ENCODE measurements at places on chromosomes 1 and 21.

- no peak for DNase-seq
Observed at GRCh38 chr1:17287130-17287776, 20.7 kb upstream of the PADI4 start.

- DNase-seq, result no peak
Observed at GRCh38 chr1:25675729-25676476, 59.3 kb downstream of the MAN1C1 start.

DNA sequence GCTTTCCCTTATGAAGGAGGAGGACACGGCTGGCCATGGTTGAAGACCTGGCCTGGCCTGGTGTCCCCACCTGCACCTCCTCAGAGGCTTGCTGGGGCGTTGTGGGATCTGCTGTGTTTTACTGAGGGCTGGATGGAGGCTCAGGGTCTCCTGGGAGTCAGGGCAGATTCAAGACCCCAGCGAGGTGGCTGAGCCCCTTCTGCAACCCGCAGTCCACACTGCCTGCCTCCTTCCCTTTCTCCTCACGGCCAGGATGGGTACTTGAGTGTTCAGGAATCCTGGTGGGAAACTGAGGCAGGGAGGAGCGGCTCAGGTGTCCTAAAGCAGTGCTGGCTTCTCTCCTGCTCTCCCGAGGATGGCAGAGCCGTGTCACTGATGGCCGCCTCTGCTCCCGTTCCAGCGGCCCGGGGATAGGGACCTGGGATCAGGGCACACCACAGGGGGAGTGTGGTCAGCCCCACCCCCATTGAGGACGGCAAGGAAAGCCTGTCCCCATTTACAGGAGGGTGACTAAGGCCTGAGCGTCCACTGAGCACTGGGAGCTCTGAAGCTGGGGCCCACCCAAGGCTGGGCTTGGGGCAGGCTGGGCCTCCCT, 47.5 kb downstream of the TRPM2 start:
- no peak for DNase-seq

GRCh38 chr1:86739648-86740509, 35.5 kb downstream of the SH3GLB1 start:
- DNase-seq, result no peak

DNA sequence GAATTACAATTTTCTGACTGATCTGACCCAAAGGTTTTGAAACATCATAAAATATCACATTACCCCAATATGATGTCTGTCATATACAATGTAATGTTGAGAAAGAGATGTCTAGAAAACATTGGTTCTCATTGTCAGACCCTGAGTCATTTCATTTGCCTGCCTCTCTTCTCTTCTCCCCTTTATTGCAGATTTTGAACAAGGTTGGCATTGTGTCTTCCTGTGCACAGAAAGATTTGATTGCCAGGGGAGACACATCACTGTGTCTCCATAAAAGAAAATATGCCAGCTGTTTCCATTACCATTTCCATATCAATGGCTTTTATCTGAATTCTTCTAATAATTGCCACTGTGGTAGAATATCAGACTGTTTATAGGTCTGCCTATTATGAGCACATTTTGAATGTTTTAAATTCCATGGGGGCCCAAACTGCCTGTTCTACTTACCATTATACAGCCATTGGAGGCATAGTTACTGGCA, 65.6 kb downstream of the IFI44 start:
- DNase-seq, result no peak

GRCh38 chr1:90262791-90263190, 267.9 kb downstream of the ZNF326 start:
- DNase-seq, result no peak

GRCh38 chr1:9253004-9253403, 18.4 kb downstream of the H6PD start:
- no peak for DNase-seq

- no peak for DNase-seq
Observed at GRCh38 chr1:2228694-2229036, 546 bp downstream of the SKI start.

- no peak for DNase-seq
Observed at GRCh38 chr21:26280148-26280547, 109.6 kb upstream of the APP start.

DNA sequence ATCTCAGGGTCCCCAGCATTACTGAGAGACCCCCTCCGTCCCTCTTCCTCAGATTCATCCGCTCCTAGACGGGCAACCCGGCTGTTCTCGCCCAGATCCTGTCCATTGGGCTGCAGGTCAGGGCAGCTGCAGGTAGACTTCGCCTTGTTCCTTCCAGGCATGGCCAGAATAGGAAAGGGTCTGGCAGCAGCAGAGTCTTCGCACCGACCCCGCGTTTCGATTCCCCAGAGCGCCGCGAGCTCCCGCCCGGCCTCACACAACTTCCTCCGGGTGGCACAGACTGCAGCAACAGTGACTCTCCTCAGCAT, 265 bp downstream of the NRDC start:
- DNase-seq, result no peak

- DNase-seq, result no peak
Observed at GRCh38 chr1:241269116-241269515, 87.9 kb downstream of the RGS7 start.
